Muscle of arm (tissue), 14 donors: ENCODE measurements at places on chromosomes 6 and 20. TPM values are rescaled to one million over a fixed set of nuclear protein-coding genes. Genes with fewer than 3 reads are reported as not detected.

DNA sequence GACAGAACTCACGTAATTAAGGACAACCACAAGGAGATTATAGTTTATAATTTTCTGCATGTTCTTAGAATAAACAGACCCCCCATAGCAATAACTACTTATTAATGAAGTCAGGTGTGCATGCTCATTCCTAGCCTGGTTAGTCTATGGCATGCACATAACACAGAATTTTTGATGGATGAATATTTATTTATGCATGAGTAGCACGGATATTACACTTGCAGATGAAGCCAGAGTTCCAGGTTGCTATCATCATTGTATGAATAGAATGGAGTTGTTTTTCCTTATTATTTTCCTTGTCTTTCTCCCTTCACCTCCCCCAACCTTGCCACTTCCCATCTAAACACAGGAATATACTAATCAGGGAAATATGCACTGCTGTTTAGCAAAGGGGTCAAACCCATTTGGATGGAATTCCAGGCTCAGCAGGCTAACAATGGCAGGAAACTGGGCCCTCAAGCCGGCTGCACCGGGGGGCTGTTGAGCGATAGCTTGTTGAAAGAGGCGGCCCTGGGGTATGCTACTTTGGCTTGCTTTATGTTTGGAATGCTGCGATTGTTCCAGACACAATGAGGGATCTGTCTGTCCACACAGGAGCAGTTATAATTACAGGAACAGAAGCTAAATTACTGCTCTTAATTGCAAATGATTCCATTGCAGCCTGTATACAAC is 112.6 kb downstream of the TMEM170B start:
- no peak for DNase-seq

GRCh38 chr6:128206610-128207426 is 306.0 kb upstream of the THEMIS start:
- DNase-seq, result no peak

The PDE7B gene
- polyA plus RNA-seq, result 11.8 TPM

GRCh38 chr6:36636687-36637418 is 41.7 kb upstream of the CDKN1A start:
- no peak for DNase-seq

- no peak for DNase-seq
These were observed 44.7 kb downstream of the EYA2 start for GRCh38 chr20:46939031-46939965.

The RCAN2 gene
- polyA plus RNA-seq, result 6.3 TPM

- DNase-seq, result no peak
These were observed 8.9 kb downstream of the TAGAP start for GRCh38 chr6:159035891-159036290.

GRCh38 chr6:33028220-33028849 is 18.9 kb upstream of the HLA-DOA start:
- no peak for DNase-seq

GRCh38 chr20:34771680-34772081 is 53.8 kb downstream of the NCOA6 start:
- DNase-seq, result no peak

DNA sequence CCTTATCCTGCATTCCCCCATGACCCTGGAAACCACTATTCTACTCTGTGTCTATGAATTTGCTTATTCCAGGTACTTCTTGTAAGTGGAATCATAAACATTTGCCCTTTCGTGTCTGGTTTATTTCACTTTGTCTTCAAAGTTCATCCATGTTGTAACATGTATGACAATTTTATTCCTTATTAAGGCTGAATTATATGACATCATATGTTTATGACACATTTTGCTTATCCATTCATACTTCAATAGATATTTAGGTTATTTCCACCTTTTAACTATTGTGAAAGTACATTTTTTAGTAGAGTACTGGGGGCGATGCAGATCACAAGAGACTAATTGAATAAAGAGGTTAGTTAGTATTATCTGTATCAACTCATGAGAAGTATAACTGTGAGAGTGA is 591.6 kb downstream of the UTRN start:
- no peak for DNase-seq

GRCh38 chr6:33236328-33236727 is 28.0 kb downstream of the RING1 start:
- no peak for DNase-seq

DNA sequence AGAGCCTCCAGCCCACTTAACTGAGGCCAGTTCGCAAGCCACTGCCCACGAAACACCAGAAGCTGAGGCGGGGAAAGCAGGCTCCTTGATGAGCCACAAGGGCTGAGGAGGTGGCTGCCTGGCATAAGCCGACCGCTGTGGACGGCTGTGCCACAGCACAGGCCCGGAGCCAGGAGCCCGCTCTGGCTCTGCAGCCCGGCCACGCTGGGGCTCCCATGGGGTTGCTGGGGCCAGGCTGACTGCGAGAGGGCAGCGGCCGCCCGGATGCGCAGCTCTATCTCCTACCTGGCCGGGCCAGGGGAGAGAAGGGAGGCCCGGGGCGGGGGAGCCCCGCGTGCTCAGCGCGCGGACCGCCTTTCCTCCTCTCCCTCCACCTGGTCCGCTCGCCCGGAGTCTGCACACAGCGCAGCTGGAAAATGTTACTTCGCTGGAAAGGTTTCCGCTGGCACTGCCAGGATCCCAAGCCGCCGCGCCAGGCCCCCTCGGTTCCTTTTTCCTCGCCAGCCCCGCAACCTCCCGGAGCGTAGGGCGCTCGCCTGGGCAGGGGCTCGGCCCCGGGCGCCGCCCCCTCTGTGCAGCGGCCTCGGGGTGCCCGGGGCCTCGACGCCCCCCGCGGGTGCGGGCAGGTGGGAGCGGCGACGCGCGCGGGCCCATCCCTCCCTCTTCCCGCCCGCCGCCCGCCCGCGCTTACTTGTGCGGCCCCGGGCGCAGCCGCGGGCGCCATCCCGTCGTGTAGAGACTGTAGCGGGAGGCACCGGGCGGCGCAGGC is 657 bp downstream of the EMILIN3 start:
- no peak for DNase-seq

DNA sequence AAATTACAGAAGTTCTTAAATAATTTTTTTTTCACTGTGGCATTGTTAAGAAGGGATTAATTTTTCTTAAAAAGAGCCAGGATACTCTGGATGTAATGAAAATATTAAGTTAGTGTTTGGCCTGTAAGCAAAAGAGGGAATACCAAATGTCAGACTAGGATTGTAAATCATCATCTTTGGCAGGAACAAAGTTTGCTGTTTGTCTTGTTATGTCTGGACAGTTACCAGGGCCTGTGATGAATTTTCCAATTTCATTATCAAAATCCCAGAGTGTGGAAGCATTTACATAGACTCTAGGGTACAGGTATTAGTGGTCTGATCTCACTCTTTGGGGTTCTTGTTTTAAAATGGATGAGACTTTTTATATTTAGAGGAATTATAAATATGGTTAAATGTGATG is 26.1 kb downstream of the CEP57L1 start:
- DNase-seq, result peak; percentile 25

DNA sequence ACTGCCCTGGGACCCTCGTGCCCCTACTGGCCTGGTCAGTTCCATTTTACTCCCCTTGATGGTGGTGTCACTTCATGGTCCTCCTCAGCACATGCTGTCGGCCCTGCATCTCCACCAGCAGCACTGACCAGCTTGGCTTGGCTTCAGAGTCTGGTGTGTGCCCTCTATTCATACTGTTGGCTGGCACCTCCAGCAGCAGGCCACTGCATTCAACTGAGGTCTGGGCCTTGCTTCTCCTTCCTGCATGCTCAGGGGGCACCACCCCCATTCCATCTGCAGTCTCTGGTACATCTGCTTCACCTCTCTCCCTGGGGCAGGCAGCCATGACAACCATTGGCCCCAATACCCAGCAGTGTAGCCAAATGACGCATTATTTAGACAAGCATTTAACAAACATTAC is 155.9 kb downstream of the SLC24A3 start:
- no peak for DNase-seq

GRCh38 chr6:14656649-14657048 is 539.1 kb downstream of the CD83 start:
- DNase-seq, result no peak

DNA sequence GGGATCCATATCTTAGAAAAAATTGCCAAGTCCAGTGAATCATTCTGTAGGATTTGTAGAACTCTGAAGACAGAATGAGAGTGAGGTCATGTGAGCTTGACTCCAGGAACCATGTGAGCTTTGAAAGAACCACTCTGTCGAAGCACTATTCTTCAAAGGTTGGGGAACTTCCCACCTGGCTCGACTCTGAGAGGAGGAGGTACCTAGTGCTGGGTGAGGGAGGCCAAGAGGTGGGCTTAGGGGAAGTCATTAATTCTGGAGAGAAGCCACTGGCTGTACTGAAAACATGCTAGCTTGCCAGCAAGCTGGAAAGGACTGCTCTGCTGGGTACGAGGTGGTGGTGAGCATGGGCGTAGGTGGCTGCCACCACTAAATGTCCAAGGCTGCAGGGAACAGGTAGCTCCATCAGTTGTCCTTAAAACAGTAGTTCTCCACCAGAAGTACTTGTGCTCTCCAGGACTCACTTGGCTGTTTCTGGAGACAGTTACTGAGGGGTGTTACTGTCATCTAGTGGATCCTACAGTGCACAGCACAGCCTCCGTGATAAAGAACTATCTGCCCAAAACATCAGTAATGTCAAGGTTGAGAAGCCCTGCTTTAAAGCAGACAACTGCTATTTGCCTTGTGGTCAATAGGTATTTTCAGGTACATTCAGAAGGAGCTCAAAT is 34.7 kb upstream of the SYNJ2 start:
- peak; percentile 35 for DNase-seq

- no peak for DNase-seq
These were observed 205.5 kb downstream of the MMUT start for GRCh38 chr6:49257549-49257948.

The CASS4 gene
- polyA plus RNA-seq, result 7.1 TPM

GRCh38 chr20:39106791-39107190 is 144.6 kb downstream of the DHX35 start:
- DNase-seq, result no peak

The CTAGE9 gene
- polyA plus RNA-seq, result not detected

GRCh38 chr6:24391756-24392405 is 10.9 kb upstream of the MRS2 start:
- no peak for DNase-seq

DNA sequence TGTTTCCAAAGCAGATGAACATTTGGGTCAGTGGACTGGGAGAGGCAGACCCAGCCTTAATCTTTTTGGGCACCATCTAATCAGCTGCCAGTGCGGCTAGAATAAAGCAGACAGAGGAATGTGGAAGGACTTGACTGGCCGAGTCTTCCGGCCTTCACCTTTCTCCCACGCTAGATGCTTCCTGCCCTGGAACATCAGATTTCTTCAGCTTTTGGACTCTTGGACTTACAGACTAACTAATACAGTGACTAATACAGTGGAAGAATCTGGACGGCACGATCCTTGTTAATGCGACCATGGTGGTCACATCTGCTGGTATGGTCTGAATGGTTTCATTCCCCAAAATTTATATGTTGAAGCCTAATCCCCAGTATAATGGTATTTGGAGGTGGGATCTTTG is 122.6 kb upstream of the NXT1 start:
- DNase-seq, result no peak

The PLCB4 gene
- polyA plus RNA-seq, result 8.8 TPM

DNA sequence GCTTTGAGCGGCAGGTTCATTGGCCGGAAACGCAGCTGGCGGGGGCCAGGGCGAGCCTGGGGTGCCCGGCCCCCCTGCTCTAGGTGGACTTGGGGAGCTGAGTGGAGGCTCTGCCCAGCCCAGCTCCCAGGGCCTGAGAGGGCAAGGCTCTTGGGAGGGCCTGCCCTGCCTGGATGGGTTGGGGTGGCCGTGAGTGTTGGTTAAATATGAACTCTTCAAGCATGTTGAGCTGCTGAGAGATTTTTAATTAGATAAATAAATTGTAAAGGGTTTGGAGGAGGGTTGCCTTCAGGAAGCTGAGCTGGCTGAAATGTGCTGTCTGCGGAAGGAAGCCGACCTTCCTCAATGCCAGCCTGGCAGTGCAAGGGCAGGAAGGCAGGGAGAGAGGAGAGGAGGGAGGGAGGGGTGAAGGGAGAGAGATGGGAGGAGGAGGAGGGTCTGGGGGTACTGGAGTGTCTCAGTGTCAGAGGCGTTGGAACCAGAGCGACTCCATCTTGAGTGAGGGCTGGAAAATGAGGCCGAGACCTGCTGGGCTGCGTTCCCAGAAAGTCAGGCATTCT is 39.4 kb upstream of the PMEPA1 start:
- DNase-seq, result no peak

The BMP5 gene
- polyA plus RNA-seq, result 11.1 TPM

DNA sequence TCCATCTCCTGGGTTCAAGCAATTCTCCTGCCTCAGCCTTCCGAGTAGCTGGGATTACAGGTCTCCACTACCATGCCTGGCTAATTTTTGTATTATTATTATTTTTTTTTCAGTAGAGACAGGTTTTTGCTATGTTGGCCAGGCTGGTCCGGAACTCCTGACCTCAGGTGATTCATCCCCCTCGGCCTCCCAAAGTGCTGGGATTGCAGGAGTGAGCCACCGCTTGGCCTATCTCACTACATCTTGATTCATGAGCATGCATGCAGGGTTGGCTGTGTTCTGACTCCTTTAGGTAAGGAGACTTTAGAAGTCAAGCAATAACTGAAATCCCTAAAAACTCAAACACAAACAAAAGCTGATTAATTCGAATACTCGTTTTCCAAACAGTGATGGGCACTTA is 80.9 kb downstream of the GJA1 start:
- DNase-seq, result no peak

DNA sequence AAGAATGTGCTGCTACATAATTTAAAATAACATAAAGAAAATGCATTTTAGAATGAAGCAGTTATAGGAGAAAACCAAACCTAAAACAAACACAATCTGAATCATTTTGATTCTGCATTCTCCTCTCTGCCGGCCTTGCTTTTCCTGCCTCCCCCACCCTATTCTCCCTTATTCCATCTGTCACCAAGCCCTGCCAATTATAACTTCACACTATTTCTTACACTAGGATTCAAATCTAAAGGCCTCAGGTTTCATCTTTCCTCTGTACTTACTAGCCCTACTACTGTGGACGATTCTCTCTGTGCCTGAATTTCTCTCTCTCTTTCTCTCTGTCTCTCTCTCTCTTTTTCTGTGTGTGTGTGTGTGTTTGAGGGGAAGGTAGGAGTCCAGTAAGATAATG is 18.7 kb upstream of the PRIM2 start:
- no peak for DNase-seq

The HRH3 gene
- polyA plus RNA-seq, result not detected

DNA sequence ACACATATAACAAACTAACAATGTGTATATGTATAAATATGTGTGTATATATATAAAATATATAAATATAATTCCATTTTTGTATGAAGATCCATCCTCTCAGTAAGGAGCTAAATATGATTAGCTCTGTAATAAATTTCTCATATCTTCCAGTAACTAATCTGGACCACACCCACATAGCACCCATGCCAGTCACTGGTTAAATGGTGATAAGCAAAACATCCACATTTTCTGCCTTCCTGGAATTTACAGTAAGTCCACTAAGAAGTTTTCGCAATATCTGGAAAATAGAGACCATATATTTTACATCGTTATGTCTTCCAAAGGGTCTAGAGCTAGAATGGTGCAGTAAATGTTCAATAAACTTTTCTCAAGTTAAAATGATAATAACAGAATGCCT is 151.5 kb upstream of the STMND1 start:
- DNase-seq, result no peak

The SRMS gene
- polyA plus RNA-seq, result not detected

- DNase-seq, result no peak
These were observed 24.1 kb downstream of the LCA5 start for GRCh38 chr6:79513111-79513510.

The COX4I2 gene
- polyA plus RNA-seq, result 7.0 TPM
